Right ventricle myocardium inferior (tissue), 1 donor: ENCODE measurements at places on chromosomes 3 and 15. TPM values are rescaled to one million over a fixed set of nuclear protein-coding genes. Genes with fewer than 3 reads are reported as not detected.

- DNase-seq, result no peak
Measured at GRCh38 chr15:39539466-39539865, 41.4 kb upstream of the THBS1 start.

DNA sequence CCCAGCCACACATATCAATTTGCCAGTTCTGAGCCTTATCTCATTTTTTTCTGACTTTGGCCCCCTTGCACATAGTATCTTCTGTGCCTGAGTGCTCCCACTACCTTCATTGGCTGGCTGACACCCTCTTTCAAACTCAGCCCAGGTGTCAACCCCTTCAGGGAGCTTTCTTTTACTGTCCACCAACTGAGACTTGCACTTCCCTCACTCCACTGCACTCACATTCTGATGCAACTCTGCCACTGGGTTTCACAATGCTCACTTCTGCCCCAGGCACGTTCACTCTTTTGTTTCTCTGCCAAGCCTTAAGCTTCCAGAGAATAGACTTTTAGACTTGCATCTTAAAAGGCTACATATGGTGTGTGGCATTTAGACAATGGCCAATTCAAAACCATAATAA is 101.5 kb upstream of the CBLB start:
- DNase-seq, result no peak

DNA sequence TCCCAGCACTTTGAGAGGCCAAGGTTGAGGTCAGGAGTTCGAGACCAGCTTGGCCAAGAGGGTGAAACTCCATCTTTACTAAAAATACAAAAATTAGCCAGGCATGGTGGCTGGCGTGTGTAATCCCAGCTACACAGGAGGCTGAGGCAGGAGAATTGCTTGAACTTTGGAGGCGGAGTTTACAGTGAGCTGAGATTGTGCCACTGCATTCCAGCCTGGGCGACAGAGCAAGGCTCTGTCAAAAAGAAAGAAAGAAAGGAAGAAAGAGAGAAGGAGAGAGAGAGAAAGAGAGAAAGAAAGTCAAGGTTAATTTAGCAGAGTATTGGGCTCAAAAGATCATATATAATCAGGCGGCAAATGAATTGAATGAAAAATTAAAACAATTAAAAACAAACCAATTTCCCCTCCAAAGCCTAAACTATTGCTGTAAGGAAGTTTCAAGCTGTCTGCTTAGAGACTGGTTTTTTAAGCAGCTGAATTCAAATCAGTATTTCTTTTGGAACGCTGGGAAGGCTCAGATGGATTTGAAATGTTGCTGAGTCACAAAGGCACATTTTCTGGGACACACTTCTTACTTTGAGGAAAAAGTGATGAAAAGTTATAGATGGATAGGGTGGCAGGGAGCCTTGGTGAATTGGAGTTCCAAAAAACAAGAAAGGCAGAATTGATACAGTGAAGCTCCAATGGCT is 81.3 kb upstream of the BHLHE40 start:
- no peak for DNase-seq

- DNase-seq, result no peak
Measured at GRCh38 chr3:179726075-179726699, 73.3 kb downstream of the USP13 start.

- DNase-seq, result no peak
Measured at GRCh38 chr3:48430708-48431101, 819 bp upstream of the PLXNB1 start.

DNA sequence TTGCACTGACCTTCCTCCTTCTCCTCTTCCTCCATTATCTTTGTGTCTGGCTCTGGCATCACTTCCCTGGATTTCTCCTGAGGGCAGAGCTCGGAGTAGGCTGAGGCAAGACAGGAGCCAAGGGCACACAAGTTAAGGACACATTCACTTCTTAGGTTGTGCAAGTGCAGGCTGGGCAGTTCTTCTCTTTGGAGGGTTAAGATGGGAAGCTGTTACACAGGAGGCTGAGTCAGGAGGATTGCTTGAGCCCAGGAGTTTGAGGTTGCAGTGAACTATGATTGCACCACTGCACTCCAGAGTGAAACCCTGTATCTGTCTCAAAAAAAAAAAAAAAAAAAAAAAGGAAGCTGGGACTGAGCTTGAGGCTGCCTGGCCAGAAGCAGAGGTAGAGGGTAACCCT is 176.2 kb upstream of the ANKRD28 start:
- DNase-seq, result no peak

DNA sequence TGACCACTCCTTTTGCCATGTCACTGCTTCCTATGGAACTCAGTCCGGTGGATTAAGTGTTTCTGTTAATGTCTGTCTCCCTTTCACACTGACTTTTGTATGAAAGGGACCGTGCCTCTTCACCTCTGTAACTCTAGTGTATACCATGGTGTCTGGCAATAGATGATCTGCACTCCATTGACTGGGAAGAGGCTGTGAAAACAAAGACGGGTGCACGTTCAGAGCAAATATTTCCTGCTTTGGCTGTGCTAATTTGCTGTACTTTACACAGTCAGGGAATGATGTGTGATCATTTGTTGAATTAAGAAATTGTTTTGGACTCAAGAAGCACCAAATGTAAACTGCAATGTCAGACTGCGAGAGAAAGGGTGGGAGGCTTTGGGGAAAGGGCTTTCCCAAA is 315.2 kb downstream of the RORA start:
- no peak for DNase-seq

The PLCL2 gene
- total RNA-seq, result 72.9 TPM

The NANOGP8 gene
- total RNA-seq, result not detected

The VIPR1 gene
- 2.1 TPM for total RNA-seq

The NXPE3 gene
- total RNA-seq, result 42.0 TPM

The LMAN1L gene
- total RNA-seq, result 21.9 TPM

The PLSCR2 gene
- total RNA-seq, result not detected
